ENCODE measurements at places on chromosomes 3 and 15.
A peak's percentile ranks its signal among the peaks of the same experiment; 100 is the strongest.

- no peak for DNase-seq
Measured at GRCh38 chr3:164096352-164096751, 981.9 kb downstream of the SI start.

DNA sequence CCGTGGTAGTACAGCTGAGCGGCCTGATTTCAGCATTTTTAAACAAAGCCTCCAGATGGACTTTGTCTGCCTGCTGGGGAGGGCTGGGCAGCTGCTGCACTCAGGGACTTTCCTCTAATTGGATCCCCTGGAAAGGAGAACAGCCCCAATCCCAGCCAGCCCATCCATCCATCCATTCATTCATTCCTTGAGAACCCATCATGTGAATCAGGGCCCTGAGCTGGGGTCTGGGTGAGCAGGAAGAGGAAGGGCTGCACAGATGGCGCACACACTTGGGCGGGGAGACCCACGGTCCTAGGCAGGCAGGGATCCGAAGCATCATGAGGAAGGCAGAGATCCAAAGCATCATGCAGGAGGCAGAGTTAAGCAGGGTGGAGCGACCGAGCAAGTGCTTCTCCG is 45.7 kb downstream of the TPRA1 start:
- no peak for DNase-seq

- DNase-seq, result no peak
Measured at GRCh38 chr3:55870594-55870993, 383.5 kb upstream of the WNT5A start.

GRCh38 chr3:101938262-101938847 is 89.0 kb downstream of the NFKBIZ start:
- no peak for DNase-seq

DNA sequence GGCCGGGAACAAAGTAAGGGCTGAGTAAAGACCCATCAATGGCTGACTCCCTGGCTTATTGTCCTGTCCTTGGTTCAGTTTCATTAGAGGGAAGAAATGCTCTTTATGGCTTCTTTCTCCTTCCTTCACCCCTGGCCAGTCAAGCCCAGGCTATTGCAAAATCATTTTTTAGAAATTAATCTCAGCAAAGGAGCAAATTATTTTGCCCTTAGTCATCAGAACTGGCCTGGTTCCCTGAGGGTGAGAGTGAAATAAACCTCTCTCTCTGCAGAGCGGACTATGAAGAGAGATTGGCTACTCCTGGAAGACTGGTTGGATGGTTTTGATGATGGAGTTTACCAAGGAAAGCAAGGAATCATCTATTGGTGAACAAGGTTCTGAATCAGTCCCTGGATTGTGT is 52.7 kb upstream of the OXTR start:
- no peak for DNase-seq

- no peak for DNase-seq
Measured at GRCh38 chr15:26201177-26201858, 338.2 kb upstream of the ATP10A start.

DNA sequence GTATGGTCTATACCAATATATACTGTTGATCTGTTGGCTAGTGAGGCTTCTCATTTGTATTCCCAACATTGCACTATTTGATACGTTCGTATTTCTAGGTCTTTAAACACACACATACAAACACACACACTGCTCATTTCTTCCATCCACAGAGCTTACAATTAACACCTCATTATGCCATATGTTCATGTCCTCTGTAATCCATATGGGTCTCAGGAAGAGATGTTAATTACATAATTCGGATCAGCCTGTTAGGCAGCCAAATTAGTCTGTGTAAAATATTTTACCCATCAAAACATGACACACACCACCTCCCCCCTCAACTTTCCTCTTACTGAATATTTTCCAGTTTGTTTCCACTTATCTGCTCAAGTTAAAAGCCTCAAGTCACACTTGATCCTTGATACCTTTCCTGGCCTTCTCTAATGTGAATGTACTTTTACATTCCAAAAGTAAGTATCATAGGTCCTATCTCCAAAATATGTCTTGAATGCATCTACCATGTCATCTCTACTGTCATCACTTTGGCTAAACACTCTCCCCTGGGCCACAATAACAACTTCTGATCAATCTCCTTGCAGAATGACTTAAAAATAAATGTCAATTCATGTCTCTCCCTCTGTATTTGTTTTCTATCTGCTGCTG is 28.2 kb downstream of the EOGT start:
- no peak for DNase-seq

GRCh38 chr3:97793420-97794019 is 28.3 kb upstream of the CRYBG3 start:
- DNase-seq, result no peak

DNA sequence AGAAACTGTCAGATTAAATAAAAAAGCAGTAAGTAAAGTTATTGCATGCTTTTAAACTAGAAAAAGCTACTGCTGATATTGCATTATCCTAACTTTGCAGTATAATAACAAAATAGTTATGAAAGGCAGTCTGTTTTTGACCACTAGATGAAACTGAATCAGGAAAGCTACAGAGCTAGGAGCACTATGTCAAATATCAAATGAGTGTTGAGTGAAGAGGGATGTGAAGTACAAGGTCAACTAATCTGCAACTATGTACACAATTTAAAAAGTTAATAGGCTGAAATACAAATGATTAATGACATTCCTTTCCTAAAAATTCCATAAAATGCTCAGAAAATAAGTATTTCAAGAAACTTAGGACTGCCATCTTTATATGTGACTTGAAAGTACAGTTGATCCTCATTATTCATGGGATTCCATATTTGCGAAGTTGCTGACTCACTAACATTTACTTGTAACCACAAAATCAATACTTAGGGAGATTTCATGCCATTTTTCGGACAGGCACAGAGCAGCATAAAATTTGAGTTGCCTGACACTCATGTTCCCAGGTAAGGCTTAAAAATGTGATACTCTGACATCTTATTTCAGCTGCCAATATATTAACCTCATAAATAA is 34.5 kb downstream of the SLC4A7 start:
- no peak for DNase-seq

GRCh38 chr3:23319366-23320312 is 116.5 kb downstream of the UBE2E2 start:
- DNase-seq, result no peak

- no peak for DNase-seq
Measured at GRCh38 chr3:187648177-187648576, 22.0 kb downstream of the SST start.

- no peak for DNase-seq
Measured at GRCh38 chr3:106030627-106030963, 161.8 kb upstream of the CBLB start.

DNA sequence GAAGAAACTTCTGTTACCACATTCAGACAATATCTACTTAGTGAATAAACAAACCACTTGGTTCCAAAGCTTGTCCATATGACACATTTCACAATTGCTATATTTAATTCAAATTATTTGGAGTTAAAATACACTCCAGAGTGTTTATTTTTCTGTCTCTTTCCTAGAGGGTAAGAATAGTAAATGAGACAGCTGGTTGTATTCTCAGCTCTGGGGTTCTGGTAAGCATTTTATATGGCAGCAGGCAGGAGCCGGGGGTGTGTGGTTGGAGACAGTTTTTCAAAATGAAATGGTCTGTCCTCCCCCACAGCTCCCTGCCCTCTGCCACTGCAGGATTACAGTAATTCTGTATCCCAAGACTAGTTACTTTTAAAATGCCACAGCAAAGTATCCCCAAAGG is 10.9 kb upstream of the SEC61A1 start:
- DNase-seq, result no peak

DNA sequence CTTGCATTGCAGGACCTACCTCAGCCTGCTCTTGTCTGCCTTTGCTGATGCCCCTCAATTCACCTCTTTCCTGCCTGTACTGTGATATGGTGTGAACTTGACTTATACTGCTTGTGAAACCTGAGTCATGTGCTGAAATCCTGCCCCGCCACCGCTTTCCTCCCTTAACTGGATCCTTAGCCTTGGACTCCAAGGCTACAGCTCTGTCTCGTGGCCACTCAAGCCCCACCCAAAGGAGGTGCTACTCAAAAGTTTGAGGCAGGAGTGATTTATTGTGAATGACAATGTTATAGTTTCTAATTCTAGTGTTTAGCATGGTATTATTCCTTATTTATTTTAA is 56.1 kb downstream of the MYZAP start:
- DNase-seq, result no peak

DNA sequence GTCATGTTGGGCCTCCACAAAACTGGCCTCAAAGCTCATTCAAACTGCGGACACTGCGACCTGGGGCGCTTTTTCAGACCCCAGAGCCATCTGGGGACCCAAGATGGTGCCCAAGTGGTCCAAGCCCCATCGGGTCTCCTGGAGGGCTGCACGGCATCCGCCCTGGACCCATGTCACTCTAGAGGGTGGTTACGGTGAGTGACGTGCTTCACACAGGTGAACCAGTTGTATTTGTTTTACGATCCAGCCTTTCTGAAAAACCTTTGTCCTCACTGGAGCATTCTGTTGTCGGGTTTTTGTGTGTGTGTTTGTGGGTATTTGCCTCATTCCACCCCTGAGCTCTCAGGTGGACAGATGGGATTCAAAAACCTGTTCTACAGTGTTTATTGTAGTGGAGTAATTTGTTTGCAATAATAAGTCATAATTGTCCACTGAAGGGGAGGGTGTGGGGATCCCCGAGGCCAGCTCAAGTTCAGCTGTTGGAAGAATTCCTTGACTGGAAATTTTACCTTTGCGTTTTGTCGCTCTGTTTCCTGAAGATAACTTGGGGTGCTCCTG is 1.9 kb downstream of the SLC51A start:
- DNase-seq, result no peak

DNA sequence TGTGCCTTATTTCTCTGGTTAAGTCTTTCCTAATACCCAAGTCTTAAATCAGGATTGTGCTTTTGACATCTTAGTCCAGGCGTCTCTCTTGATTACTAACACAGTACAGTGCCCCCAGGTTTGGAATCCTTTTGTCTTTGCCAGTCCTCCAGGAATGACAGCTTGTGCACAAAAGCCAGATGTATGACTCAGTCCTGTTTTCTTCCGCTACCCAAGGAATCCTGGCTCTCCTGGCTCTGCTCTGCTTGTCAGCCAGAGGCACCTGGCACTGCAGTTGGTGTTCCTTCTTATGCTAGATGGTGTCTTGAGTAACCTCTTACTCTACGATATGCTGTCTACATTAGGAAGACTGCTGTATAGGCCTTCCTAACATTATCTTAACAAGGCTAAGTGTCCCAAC is 728.2 kb upstream of the NECTIN3 start:
- DNase-seq, result no peak

GRCh38 chr15:77513226-77513625 is 92.5 kb downstream of the HMG20A start:
- DNase-seq, result no peak

- DNase-seq, result no peak
Measured at GRCh38 chr3:15310491-15311370, 21.7 kb downstream of the SH3BP5 start.

DNA sequence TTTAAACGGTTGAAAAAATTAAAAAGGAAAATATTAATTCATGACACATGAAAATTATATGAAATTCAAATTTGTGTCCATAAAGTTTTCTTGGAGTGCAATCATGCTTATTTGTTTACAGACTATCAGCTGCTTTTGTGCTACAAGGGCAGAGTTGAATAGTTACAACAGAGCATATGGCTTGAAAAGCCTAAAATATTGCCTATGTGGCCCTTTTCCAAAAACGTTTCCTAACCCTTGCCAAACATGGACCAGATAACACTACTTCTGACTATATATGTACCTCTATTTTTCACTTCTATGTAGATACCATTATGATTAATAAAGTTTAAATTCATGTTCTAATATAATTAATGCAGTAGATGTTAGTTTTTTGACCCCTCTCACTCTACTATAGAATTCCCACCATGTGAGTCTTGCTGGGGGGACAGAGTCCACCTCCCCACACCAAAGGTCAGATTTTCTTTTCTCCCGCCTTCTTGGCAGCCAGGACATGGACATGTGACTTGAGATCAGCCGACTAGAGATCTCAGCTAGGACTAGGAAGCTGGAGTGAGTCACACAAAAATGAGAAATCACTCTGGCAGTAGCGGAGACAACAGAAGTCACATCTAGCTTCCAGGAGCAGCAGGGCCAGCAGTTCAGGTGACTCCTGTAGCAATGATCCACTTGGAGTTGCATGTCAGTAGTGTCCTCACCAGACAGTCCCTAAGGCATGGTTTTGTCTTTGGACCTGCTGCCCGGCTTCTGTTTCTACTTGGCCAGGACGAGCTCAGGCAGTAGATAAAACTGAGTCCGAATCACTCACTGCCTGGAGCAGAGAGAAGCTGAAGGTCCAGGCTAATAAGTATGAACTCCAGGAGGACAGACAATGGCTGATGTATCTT is 22.4 kb downstream of the CIAO2A start:
- peak; percentile 50 for DNase-seq

DNA sequence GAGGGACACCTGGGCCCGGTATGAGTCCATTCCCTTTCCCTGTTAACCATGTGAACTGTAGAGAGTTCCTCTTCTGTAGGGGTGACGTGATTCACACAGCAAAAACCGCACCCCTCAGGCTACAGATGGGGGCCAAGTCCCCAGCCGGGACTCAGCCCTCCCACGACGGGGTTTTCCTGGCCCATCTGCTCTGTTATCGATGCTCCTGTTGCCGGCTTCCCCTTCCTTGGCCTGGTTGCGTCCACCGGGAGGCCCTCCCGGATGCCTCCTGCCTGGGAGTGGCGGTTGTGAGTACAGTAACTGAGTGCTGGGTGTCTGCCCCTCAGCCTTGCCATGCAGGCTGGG is 817 bp upstream of the PLXNA1 start:
- DNase-seq, result no peak

DNA sequence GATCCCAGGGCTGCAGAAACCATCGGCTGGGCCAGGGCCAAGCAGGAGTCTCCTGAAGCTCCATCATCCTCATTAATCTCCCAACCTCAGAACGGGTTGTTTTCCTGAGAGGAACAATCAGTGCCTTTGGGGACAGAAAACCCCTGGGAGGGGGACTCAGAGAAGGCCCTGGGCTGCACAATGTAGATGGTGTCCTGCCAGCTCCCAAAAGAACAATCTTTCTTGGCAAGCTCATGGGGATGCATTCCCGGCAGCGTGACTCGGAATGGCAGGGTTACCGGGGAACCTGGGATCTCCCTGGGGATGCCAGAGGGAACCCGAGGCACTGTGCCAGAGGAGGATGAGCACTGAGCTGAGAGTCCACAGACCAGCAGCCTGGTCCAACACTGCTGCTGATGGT is 72.1 kb upstream of the ATP2B2 start:
- no peak for DNase-seq

DNA sequence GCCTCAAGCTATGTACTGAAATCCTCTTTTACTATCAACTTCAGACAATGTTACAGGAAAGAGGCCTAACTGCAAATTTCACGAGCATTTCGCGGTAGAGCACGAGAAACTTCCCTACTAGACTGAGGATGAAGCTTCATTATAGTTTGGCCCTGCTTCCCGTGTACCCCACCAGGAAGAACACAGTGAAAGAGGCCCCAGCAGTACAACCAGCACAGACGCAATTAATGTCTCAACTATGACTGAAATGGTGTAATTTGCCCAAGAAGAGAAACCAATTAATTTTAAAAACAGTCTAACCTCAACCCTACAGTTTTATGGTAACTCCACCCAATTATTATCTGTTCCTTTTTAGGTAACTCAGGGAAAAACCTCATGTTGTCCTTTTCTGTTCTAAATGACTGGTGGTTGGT is 12.1 kb downstream of the CHSY1 start:
- DNase-seq, result no peak

- no peak for DNase-seq
Measured at GRCh38 chr3:70779296-70779695, 466.9 kb upstream of the MDFIC2 start.

GRCh38 chr3:184687363-184688015 is 24.4 kb downstream of the MAGEF1 start:
- no peak for DNase-seq

GRCh38 chr3:12394569-12395271 is 89.6 kb upstream of the TSEN2 start:
- DNase-seq, result no peak

- peak; percentile 8 for DNase-seq
Measured at GRCh38 chr3:38107911-38108648, 28.8 kb downstream of the ACAA1 start.
